ENCODE measurements at places on chromosomes 16 and 17.
A peak's percentile ranks its signal among the peaks of the same experiment; 100 is the strongest.

GRCh38 chr16:57624044-57624688 is 4.3 kb upstream of the ADGRG1 start:
- DNase-seq: no peak

- DNase-seq: no peak
These were observed 90.7 kb downstream of the AXIN2 start for GRCh38 chr17:65470783-65471182.

- DNase-seq: peak; percentile 93
These were observed at the start of gene POLR2C for GRCh38 chr16:57462209-57462977. Gene POLR2C, plus strand, starts transcription at chr16:57462679. Its CDS starts 46 bp downstream, at chr16:57462725.

GRCh38 chr16:85029408-85029784 is 1.8 kb downstream of the KIAA0513 start:
- DNase-seq: peak; percentile 59

DNA sequence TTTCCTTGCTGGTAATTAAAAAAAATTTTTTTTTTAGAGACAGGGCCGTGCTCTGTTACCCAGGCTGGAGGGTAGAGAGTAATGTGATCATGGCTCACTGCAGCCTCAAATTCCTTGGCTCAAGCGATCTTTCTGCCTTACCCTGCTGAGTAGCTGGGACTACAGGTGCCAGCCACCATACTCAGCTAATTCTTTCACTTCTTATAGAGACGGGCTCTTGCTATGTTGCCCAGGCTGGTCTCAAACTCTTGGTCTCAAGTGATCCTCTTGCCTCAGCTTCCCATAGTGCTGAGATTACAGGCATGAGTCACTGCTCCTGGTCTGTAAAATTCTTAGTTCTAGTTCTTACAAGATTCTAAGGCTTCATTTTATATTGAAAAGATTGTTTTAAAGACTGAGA is 11.1 kb downstream of the SMIM36 start:
- DNase-seq: no peak

GRCh38 chr17:75317671-75318070 is 28.4 kb upstream of the SLC25A19 start:
- DNase-seq: no peak

DNA sequence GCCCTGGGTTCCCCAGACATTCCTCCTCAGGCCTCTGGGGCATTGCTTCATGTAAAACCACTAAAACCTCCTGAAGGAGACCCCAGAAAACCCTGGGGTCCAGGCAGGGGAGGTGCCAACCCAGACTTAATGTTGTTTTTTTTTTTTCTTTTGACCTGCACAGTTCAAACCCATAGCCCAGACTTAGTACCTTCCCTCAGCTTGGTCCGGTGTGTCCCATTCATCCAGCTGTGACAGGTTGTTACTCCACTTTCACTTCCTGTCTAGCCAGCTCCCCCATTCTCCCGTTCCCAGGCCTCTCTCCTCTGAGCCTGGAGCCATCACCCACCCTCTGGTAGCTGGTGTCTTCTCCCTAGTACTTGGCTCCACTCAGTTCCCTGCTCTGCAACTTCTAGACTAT is 4.8 kb downstream of the CDR2L start:
- DNase-seq: no peak

DNA sequence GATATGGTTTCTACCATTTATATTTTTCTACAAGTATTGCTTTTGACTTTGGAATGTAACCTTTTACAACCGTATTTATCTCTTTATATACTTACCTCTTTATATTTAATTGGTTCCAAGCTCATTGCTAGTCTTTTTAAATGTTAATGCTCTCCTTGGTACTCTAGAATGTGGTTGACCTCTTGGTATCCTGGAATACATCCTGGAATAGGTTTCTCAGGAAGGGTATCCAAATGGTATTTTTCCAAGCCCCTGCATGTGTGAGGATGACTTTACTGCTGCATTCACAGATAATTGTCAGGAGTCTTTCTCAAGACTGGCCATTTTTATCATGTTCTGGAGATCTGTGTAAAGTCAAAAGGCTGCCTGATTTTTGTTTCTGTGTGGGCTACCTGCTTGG is 30.2 kb downstream of the DNAH17 start:
- no peak for DNase-seq

DNA sequence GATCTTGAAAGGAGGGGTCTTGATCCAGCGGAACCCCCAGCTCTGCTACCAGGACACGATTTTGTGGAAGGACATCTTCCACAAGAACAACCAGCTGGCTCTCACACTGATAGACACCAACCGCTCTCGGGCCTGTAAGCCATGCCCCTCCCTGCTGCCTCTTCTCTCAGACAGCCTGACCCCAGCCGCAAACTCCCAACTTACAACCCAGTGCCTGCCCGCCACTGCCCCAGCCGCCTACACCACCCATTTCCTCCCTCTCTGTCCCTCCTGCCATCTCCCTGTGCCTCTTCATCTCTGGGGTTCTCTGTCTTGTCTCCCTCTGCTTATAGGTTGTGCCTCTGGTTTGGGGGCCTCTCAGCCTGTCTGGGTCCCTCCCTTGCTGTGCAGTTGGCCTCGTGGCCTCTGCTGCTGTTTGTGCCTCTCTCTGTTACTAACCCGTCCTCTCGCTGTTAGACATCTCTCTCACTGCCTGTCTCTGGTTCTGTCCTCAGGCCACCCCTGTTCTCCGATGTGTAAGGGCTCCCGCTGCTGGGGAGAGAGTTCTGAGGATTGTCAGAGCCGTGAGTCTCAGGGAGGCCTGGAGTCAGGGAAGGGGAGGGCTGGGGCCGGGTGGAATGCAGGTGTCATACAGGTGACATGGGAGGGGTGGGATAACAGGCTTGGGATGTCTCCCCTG is 9.6 kb downstream of the ERBB2 start:
- no peak for DNase-seq

- DNase-seq: no peak
These were observed 12.6 kb downstream of the KCTD2 start for GRCh38 chr17:75059369-75060345.

DNA sequence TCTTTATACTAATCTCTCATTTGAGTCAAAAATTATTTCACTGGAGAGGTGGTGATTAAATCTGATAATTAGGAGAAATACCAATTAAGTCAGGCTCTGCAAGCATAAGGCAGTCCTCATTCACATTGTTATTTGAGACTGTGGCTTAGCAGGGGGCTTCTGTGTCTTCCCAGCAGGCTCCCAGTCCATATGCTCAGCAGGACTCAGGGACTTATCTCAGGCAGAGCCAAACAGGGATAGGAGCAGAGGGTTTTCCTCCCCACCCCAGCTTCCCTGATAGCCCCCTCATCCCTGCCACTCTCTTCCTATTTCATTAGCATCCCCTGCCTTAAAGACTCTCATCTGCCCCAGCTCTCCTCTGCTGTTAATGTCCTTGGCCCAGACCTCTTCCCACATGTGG is 104.3 kb upstream of the DNAH9 start:
- DNase-seq: no peak

- no peak for DNase-seq
These were observed 16.4 kb upstream of the ABCC3 start for GRCh38 chr17:50618300-50618699.

- peak; percentile 7 for DNase-seq
These were observed 28.4 kb upstream of the MED13 start for GRCh38 chr17:62093188-62094155.

- no peak for DNase-seq
These were observed 3.5 kb upstream of the BCL6B start for GRCh38 chr17:7019367-7019766.

- no peak for DNase-seq
These were observed 46.6 kb upstream of the SLC38A10 start for GRCh38 chr17:81341516-81342268.

- no peak for DNase-seq
These were observed 75.5 kb downstream of the MYH10 start for GRCh38 chr17:8555062-8555461.

- DNase-seq: no peak
These were observed 410.2 kb upstream of the PSMD7 start for GRCh38 chr16:73886426-73886825.

GRCh38 chr17:4313221-4314114 is 49.7 kb upstream of the ANKFY1 start:
- DNase-seq: no peak

DNA sequence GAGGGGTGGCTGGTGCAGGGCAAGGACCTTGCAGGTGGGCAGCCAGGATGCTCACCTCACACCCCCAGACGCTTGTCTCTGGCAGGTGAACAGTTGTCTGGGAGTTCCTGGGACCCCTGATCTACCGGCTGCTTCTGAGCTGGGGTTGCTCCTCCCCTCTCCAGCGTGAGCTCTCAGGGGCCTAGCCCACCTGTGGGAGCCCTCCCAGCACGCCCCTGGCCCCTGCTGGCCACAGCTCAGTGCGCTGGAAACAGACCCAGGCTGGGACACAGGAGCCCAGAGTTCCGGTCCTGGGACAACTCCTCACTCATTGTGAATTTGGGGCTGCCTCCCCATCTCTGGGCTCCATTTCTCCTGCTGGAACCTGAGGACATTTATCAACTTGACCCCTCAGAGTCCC is 30.3 kb downstream of the ARHGAP23 start:
- DNase-seq: no peak

DNA sequence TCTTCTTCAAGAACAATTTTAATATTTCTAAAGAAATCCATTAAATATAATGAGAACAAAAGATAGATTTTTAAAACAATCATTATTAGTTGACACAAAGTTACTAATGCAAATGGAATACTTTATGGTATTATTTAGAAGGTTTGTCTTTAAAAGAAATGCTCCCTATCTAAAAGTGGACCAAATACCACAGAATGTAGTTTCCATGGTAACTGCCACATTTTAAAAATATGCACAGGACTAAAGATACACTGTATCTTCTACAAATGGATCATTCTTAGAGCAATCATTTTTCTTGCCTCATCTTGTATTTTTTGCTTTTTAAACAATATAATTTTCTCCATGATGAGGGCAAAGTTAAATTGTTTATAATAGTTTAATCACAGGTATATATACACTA is 296.0 kb downstream of the CEP112 start:
- DNase-seq: no peak

DNA sequence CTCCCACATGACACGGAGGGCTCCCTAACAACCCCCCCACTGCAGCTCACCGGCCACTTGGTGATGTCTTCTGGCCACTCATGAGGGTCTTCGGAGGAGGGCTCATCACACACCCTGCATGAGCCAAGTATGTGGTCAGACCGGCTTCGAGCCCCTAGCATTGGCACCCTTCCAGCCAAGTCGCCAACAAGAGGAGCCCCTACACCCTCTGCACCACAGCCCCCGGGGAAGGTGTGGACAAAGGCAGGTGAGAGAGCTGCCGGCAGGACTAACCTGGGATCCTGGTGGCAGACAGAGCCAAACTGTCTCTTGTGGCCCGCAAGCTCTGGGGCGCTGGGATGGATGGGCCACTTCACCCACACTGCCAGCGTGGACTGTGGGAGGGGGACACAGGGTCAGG is 6.5 kb downstream of the SNRNP25 start:
- no peak for DNase-seq

DNA sequence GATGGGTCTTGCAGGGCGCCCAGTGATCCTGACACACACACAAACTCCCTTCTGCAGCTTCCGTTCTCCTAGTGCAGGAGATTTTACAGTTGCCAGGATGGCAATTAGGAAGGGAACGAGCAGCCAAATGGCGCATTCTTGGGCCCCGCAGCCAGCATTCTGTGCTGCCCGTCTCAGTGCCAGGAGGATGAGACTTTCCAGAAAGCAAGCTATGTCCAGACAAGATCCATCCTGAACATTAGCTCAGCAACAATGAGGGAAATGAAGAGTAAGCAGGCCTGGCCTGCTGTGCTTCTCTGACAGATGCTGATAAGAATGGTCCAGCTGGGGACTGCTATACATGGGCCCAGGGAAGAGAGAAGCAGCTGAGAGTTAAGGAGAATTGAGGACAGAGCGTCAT is 16.5 kb downstream of the SPPL2C start:
- DNase-seq: no peak

- peak; percentile 79 for DNase-seq
These were observed 606 bp downstream of the THAP11 start for GRCh38 chr16:67842509-67843342.

- DNase-seq: no peak
These were observed 4.4 kb downstream of the UBE2I start for GRCh38 chr16:1313721-1314369.

DNA sequence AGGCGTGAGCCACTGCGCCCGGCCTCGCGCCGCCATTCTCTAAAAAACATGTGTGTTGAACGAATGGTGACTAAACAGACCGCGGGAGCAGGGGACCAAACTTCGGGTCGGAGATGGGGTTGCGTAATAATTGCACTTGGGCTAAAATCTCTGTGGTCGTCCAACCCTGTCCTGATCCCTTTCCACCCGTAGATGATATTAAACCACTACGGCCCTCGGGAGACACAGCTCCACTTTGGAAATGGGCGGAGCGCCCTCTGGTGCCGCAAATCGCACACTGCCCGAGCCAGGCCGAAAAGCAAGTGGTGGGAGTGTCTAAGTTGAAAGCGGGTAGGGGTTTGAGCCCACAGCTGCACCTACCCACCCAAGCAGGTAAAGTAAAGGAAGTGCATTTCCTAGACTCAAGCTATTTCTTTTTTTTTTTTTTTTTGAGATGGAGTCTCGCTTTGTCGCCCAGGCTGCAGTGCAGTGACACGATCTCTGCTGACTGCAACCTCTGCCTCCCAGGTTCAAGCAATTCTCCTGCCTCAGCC is 17.0 kb downstream of the CAVIN1 start:
- DNase-seq: peak; percentile 79

- no peak for DNase-seq
These were observed 391.6 kb downstream of the CDH11 start for GRCh38 chr16:64730261-64730660.

DNA sequence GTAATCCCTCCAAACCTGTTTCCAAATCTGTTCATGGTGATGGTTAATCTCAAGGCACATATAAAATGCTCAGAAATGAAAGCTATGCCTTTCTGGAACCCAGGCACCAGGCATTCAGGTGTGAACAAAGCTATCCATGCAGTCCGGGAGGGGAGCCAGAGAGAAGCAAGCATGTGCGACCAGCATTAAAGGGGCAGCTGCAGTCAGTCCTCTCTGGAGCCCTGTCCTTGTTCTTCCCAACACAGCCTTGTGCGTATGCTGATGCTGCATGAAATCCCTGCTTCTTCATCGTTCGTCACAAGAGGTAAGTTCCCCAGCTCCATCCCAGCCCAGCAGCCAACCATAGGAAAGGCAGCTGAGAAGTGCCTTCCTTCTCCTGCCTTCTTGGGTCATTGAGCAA is 148.7 kb downstream of the GRIN2A start:
- no peak for DNase-seq

- DNase-seq: no peak
These were observed 11.6 kb upstream of the ZNF689 start for GRCh38 chr16:30621765-30622164.

DNA sequence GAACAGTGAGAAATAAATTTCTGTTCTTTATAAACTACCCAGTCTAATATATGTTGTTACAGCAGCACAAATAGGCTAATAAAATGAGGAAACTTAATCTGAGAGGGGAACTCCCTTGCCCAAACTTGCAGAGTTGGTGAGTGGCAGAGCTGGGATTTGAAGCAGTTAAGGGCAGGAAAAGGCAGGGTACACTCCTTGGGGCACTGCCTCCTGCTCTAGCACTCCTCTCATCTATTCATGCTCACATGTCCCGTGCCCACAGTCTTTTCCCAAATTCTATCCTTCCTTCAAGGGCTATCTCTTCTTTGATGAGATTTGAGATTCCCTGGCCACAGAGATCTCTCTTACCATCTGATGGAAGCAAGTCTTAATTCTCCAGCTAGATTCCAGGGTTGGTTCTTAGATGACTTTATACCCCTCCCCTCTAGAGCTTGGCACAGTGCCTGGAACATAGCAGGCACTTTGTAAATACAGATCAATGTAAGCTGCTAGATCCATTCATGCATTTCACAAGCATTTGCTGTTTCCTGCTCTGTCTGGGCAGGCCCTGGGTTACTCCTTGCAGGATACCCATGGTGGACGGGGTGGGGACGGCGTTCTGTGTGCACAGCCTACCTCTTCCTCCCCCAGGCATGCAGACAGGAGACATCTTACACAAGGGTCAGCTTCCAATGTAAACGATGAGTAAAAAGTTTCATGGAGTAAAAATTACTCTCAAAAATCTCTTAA is 39.2 kb upstream of the ABCC12 start:
- no peak for DNase-seq
